ENCODE measurements at places on chromosomes 1 and 21.

DNA sequence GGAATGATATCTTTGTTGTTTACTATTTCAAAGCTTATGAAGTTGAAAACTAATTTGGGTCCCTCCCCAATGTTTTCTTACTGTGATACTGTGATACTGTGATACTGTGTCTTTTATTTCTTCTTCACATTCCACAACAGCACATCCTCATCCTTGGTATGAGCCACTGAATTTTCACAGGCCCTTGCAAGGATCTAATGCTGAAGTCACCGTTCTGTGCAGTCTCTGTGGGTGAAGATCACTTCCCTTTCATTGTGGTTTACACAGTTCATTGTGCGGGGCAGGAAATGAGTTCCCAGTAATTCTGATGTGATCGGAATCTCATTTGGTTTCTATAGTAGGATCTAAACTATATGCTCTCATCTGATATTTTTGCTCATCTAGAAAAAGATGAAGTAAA, 32.1 kb upstream of the PAXBP1 start:
- no peak overlapping the region for H3K27ac ChIP-seq
- no peaks in the 10 kb centered on the region for H3K27me3 ChIP-seq

- H3K4me3 ChIP-seq = no peak overlapping the region
- H3K36me3 ChIP-seq = no peaks in the 10 kb centered on the region
- H3K27ac ChIP-seq = no peak overlapping the region
- H3K27me3 ChIP-seq = no peaks in the 10 kb centered on the region
- no peak for DNase-seq
These were observed 20.1 kb upstream of the PTPRF start for GRCh38 chr1:43510621-43511020.

- peaks cover 3% of the 10 kb centered on the region for H3K4me1 ChIP-seq
- H3K27ac ChIP-seq = no peak overlapping the region
- H3K4me3 ChIP-seq = no peak overlapping the region
- no peaks in the 10 kb centered on the region for H3K36me3 ChIP-seq
- no peak for DNase-seq
- H3K27me3 ChIP-seq = no peaks in the 10 kb centered on the region
These were observed 134.0 kb downstream of the CLEC20A start for GRCh38 chr1:178362747-178363146.

DNA sequence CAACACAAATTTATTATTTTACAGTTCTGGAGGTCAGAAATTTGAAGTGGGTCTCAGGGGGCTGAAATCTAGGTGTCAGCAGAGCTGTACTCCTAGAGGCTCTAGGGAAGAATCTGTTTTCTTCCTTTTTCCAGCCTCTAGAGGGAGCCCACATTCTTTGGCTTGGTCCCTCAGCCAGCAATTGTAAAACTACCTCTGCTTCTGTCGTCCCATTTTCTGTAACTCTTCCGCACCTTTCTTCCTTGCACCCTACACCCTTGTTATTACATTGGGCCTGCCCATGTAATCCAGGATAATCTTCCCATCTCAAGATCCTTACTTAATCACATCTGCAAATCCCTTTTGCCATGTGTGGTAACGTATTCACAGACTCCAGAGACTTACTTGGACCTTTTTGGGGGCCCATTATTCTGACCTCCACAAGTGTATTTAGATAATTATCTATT, 24.8 kb upstream of the THEM4 start:
- H3K4me3 ChIP-seq = no peak overlapping the region
- H3K4me1 ChIP-seq = peaks cover 4% of the 10 kb centered on the region
- H3K36me3 ChIP-seq = no peaks in the 10 kb centered on the region
- no peak overlapping the region for H3K27ac ChIP-seq
- peak; percentile 82 for DNase-seq

DNA sequence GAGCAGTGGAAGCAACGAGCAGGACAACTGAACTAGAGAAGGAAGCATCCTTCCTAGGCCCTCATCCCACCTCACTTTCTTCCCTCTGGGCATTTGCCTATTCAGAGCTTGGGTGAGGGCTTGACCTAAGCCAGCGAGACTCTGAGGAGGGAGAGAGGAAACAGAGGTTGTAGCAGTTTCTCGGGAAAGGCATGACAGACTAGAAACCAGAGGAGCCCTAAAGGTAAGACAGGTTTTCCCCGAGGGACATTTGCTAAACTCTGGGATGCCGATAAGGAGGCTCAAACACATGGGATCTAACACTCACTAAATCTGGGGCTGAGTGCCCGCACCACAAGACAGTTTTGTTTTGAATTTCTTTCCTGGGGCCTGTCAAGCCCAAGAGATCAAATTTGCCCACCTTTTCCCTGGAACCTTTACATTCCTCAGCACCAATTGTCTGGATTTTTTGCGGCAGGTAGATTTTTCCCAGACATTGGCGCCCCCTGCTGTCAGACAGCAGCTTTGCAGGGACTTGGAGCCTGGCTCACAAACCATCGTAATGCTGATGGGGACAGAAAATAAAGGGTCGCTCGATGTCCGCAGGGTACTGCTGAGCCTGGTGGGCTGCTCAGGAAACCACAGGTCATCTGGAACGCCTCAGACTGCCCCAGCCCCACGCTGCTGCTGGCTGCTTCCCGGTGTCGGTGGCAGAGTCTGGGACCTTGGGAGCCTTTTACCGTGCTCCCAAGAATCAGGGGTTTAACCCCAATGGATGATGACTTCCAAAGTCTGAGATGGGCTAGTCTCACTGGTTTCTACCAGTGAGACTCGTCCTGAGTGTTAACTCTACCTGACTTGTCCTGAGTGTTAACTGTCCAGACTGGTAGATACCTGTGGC, 23.4 kb upstream of the TSPAN2 start:
- H3K4me3 ChIP-seq = no peak overlapping the region
- no peak overlapping the region for H3K27ac ChIP-seq
- H3K36me3 ChIP-seq = no peaks in the 10 kb centered on the region
- no peaks in the 10 kb centered on the region for H3K27me3 ChIP-seq
- H3K4me1 ChIP-seq = no peaks in the 10 kb centered on the region
- peak; percentile 58 for DNase-seq

GRCh38 chr1:92167151-92167550, 50.6 kb upstream of the C1orf146 start:
- H3K27me3 ChIP-seq = no peaks in the 10 kb centered on the region
- DNase-seq = no peak
- no peaks in the 10 kb centered on the region for H3K36me3 ChIP-seq
- H3K27ac ChIP-seq = no peak overlapping the region
- H3K4me3 ChIP-seq = no peak overlapping the region

- H3K27ac ChIP-seq = peak within 1 kb of the TSS; percentile 6
- H3K4me3 ChIP-seq = peak within 1 kb of the TSS; percentile 59
- peaks cover 6% of the 10 kb centered on the region for H3K4me1 ChIP-seq
- no peaks in the 10 kb centered on the region for H3K27me3 ChIP-seq
These were observed at the start of gene COL9A2 for GRCh38 chr1:40316595-40317393. TSS of gene COL9A2 (minus strand) at chr1:40317286. CDS start at chr1:40317197, 89 bp downstream.

DNA sequence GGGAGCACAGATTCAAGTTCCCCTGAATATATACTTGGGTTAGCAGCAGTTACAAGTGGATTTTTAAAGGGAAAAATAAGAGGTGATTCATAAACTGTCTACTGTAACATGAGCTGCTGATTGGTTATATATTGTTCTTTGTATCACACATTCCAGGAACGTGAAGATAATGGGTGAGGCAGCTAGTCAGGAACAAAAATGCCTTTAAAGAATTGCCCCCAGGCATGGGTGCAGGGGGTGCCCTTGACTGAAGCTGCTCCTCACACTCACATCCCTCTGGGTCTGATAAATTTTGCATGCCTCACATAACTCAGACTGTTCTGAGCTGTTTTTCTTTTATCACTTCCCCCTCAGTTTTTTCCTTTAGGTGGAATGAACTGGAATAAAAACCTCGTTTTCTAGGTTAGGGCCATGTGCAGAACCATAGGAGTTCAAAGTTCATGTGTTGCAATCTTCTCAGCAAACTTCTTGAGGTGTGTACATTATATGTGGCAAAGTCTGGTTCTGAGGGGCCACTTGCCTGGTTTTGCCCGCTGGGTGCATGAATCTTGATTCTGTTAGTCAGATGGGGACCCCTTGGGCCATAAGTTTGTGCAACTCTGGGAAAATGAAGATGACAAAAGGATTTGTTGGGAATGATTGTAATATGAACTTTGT, 21.1 kb downstream of the TBX19 start:
- no peak overlapping the region for H3K4me3 ChIP-seq
- peak; percentile 82 for DNase-seq
- H3K27ac ChIP-seq = no peak overlapping the region
- no peaks in the 10 kb centered on the region for H3K27me3 ChIP-seq
- no peaks in the 10 kb centered on the region for H3K4me1 ChIP-seq

- peak; percentile 88 for DNase-seq
- no peaks in the 10 kb centered on the region for H3K36me3 ChIP-seq
- H3K4me1 ChIP-seq = peaks cover 6% of the 10 kb centered on the region
- H3K27ac ChIP-seq = peak overlapping the region; percentile 36
- no peaks in the 10 kb centered on the region for H3K27me3 ChIP-seq
- no peak overlapping the region for H3K4me3 ChIP-seq
These were observed 39.4 kb upstream of the EPS15 start for GRCh38 chr1:51558375-51558924.

GRCh38 chr1:2953688-2954285, 67.5 kb upstream of the ACTRT2 start:
- no peak overlapping the region for H3K27ac ChIP-seq
- no peaks in the 10 kb centered on the region for H3K27me3 ChIP-seq
- no peaks in the 10 kb centered on the region for H3K4me1 ChIP-seq

GRCh38 chr1:18299441-18300338, 181.0 kb upstream of the KLHDC7A start:
- H3K27me3 ChIP-seq = no peaks in the 10 kb centered on the region
- no peak overlapping the region for H3K4me3 ChIP-seq
- H3K4me1 ChIP-seq = peaks cover 2% of the 10 kb centered on the region
- peak; percentile 81 for DNase-seq
- H3K27ac ChIP-seq = no peak overlapping the region
- no peaks in the 10 kb centered on the region for H3K36me3 ChIP-seq

- H3K27ac ChIP-seq = no peak overlapping the region
- no peak overlapping the region for H3K4me3 ChIP-seq
- H3K36me3 ChIP-seq = no peaks in the 10 kb centered on the region
- no peak for DNase-seq
- H3K4me1 ChIP-seq = no peaks in the 10 kb centered on the region
These were observed 144.0 kb downstream of the CNIH3 start for GRCh38 chr1:224760163-224760562.

DNA sequence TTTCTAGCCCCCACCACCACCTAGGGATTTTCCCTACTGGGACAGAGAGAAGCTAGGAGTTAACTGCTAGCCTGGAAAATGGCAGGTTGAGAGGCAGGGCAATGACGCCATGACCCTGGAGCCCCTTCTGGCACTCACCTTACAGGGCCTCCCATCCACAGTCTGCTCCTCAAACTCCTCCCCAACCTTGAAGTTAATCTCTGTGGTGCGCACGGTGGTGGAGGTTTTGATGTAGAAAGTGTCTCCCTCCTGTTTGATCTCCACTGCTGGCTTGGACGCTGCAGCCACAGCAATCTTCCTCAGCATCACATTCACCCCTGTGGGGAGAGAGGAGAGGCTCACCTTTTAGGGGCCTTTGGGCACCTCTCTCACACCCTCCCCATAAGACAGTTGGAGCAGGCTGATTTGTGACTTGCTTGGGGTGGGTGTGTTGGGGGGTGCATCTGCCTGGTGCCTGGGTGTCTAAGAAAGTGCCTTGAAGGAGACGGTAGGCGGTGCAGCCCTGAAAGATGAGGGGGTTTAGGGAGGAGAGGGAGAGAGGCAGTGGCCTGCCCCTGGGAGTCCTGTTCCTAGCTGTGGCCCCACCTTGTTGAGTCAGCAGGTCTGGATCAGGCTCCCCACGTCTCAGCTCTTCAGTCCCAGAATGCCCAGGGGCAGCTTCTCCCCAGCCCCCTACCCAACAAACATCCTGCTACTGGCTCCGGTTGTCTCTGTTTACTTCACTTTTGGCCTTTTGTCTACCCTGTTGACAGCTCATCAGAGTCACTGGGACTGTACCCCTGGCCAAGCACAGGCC, 4.4 kb downstream of the CRABP2 start:
- no peaks in the 10 kb centered on the region for H3K27me3 ChIP-seq
- H3K4me1 ChIP-seq = peaks cover 12% of the 10 kb centered on the region
- DNase-seq = no peak

DNA sequence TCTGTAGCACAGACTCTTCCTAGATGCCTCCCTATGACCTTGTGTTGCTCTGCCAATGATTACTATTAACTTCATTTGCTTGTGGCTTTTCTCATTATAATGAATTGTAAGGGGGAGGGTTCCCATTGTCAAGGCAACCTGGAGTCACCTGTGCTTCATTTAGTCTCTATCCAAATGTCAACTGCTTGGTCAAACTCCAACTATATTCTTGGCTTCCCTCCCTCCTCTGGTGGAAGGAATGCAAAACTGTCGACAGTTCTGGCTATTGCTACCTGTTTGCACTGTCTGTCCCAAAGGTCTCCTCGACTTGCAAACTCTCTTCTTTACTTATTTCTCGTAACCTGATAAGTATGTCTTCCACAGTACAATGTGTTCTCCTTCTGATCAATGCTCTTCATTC, 100.3 kb downstream of the CACNA1E start:
- H3K27ac ChIP-seq = no peak overlapping the region
- H3K36me3 ChIP-seq = no peaks in the 10 kb centered on the region
- no peak overlapping the region for H3K4me3 ChIP-seq
- H3K27me3 ChIP-seq = no peaks in the 10 kb centered on the region
- DNase-seq = peak; percentile 49

GRCh38 chr1:174433451-174433850, 14.3 kb upstream of the GPR52 start:
- H3K36me3 ChIP-seq = no peaks in the 10 kb centered on the region
- H3K27me3 ChIP-seq = no peaks in the 10 kb centered on the region
- DNase-seq = no peak

DNA sequence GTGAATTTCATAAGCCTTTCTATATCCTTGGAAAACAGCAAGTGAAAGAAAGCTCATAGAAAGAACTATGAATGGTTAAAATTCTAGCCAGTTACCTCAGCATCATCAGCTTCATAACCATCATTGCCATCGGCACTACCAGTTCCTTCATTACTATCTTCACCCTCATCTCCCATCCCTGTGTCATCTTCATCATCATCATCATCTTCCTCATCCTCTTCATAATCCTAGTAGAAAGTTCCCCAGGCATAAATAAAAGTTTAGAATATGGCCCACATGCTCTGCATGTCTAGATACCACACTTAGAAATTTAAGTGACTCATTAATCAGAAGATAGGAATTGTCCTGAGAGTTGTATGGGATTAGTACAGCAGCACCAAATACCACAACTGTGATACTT, 49.0 kb downstream of the TPR start:
- H3K27ac ChIP-seq = no peak overlapping the region
- no peak for DNase-seq
- H3K27me3 ChIP-seq = no peaks in the 10 kb centered on the region
- H3K36me3 ChIP-seq = peaks cover 2% of the 10 kb centered on the region
